ENCODE measurements at places on chromosomes 16 and 17.
A peak's percentile ranks its signal among the peaks of the same experiment; 100 is the strongest.

DNA sequence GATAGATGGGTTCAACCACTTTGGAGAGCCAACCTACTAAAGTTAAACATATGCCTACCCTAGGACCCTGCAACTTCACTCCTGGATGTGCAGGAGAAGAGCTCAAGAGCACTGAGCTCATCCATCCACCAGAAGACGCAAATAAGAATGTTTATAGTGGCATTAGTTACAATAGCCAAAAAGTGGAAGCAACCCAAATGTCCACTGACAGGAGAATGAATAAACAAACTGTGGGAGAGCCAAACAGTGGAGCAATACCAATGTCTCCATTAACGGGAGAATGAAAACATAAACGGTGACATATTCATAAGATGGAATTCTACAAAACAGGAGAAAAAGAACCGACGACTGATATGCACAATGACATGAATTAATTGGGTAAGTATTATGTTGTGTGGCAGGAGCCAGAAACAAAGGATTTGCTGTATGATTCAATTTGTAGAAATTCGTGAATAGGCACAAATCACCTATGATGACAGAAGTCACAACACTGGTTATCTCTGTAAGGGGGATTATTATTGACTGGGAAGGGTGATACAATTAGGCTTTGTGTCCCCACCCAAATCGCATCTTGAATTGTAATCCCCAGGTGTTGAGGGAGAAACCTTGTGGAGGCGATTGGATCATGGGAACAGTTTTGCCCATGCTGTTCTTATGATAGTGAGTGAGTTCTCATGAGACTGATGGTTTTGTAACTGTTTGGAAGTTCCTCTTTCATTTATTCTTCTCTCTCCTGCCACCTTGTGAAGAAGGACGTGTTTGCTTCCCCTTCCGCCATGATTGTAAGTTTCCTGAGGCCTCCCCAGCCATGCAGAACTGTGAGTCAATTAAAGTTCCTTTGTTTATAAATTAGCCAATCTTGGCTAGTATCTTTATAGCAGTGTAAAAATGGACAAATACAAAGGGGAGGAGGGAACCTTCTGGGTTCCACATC is 57.9 kb upstream of the PLCG2 start:
- peaks cover 28% of the 10 kb centered on the region for H3K4me1 ChIP-seq
- DNase-seq, result no peak
- no peak overlapping the region for H3K27ac ChIP-seq
- H3K27me3 ChIP-seq, result no peaks in the 10 kb centered on the region
- H3K36me3 ChIP-seq, result no peaks in the 10 kb centered on the region
- H3K4me3 ChIP-seq, result no peak overlapping the region

GRCh38 chr16:20901436-20902112 is 1.0 kb downstream of the LYRM1 start:
- H3K27ac ChIP-seq, result peak overlapping the region; percentile 96
- H3K4me3 ChIP-seq, result peak overlapping the region; percentile 89
- no peaks in the 10 kb centered on the region for H3K36me3 ChIP-seq
- peaks cover 7% of the 10 kb centered on the region for H3K4me1 ChIP-seq
- H3K27me3 ChIP-seq, result no peaks in the 10 kb centered on the region

DNA sequence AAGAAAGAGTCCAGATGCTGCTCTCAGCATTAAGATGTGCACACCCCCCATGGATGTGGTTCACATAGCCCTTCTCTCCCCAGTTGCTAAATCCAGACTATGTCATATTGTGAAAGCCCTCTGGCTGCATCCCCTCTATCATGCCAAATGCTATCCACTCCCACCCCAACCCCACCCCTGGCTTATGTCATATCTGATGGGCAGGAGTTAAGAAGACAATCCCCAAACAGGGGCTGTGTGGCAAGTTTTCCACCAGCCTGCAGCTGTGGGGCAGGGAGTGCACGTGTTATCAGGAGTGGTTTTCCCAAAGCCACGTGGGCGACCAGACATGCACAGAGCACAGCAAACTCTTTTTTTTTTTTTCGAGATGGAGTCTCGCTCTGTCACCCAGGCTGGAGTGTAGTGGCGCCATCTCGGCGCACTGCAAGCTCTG is 10.0 kb downstream of the FAM117A start:
- H3K4me1 ChIP-seq, result no peaks in the 10 kb centered on the region
- H3K4me3 ChIP-seq, result no peak overlapping the region
- no peak overlapping the region for H3K27ac ChIP-seq
- H3K27me3 ChIP-seq, result no peaks in the 10 kb centered on the region

DNA sequence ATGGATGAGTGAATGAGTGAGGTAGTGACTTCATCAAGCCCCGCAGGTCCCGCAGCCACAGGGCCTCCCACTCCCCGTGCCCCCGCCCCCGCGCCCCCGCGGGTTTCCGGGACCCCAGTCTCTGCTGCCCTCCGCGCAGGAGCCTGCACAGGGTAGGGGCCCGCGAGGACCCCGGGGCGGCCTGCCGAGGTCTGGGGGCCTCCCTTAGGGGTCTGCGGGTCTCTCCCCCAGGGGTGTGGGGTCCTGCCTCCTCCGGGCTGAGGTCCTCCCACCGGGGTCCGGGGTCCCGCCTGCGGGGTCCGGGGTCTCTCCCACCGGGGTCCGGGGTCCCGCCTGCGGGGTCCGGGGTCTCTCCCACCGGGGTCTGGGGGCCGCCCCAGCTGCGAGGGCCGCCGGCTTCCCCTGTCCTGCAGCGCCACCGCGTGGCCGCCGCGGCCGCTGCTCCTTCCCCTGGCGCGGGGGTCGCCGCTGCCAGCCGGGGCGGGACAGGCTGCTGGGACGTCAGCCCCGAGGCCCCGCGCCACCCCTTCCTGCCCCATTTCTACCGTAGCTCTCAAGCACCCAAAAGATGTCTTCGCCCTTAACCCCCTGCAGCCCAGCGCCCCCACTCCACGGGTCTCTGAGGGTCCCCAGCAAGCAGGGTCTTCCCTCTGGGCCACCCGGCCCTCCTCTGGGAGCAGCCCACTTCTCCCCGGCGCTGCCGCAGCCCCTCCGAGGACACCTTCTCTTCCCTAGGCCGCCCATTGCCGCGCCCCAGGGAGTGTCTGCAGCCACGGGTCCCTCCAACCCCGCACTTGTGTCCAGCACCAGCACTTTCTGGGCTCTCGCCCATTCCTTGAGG is 10.4 kb upstream of the CHMP6 start:
- no peak overlapping the region for H3K27ac ChIP-seq
- H3K4me1 ChIP-seq, result peaks cover 4% of the 10 kb centered on the region
- no peaks in the 10 kb centered on the region for H3K36me3 ChIP-seq
- DNase-seq, result no peak
- no peak overlapping the region for H3K4me3 ChIP-seq
- H3K27me3 ChIP-seq, result no peaks in the 10 kb centered on the region

DNA sequence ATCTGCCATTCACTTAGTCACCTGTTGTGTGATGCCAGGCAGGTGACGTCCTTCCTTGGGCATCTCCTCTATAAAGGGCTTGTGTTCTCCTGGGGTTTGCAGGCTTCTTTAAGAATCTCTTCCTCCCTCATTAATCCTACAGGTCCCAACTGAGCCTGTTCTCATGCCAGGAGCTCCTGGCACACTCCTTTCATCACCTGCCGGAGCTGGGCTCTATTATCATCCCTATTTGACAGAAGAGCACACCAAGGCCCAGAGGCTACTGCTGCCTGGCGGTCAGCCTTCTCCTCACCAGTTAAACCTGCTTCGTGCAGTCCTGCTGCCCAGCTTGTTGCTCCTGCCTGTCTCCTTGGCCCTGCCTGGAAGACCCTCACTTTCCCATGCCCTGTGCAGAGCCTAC is 51.2 kb downstream of the RAI1 start:
- no peak overlapping the region for H3K4me3 ChIP-seq
- no peaks in the 10 kb centered on the region for H3K4me1 ChIP-seq
- no peaks in the 10 kb centered on the region for H3K27me3 ChIP-seq
- no peak for DNase-seq

DNA sequence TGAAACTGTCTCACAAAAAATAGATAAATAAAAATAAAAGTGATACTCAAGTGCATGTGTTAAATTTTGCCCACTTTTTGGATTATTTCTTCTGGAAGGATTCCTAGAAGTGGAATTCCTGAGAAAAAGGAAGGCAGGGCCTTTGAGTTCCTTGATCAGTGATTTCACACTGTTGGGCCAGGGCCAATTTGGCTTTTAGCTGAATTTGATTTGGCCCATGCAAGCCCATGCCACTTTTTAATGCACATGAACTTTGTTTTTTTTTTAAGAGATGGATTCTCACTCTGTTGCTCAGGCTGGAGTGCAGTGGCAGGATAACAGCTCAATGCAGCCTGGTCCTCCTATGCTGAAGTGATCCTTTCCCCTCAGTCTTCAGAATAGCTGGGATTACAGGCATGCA is 96.3 kb downstream of the TNFRSF13B start:
- H3K4me1 ChIP-seq, result no peaks in the 10 kb centered on the region
- no peaks in the 10 kb centered on the region for H3K27me3 ChIP-seq
- H3K36me3 ChIP-seq, result no peaks in the 10 kb centered on the region
- no peak overlapping the region for H3K4me3 ChIP-seq

GRCh38 chr17:32903774-32904673 is 23.9 kb upstream of the TMEM98 start:
- no peaks in the 10 kb centered on the region for H3K36me3 ChIP-seq
- H3K4me1 ChIP-seq, result no peaks in the 10 kb centered on the region
- H3K4me3 ChIP-seq, result no peak overlapping the region

- H3K4me3 ChIP-seq, result no peak overlapping the region
- no peaks in the 10 kb centered on the region for H3K27me3 ChIP-seq
- H3K27ac ChIP-seq, result peak overlapping the region; percentile 35
- H3K36me3 ChIP-seq, result peaks cover 30% of the 10 kb centered on the region
Observed at GRCh38 chr16:89863741-89864526, 9.5 kb upstream of the TCF25 start.

All from trophoblast cell (in vitro differentiated cells and primary cell).